Thymus (tissue), 14 donors: ENCODE measurements at places on chromosomes 1 and 21. TPM values are rescaled to one million over a fixed set of nuclear protein-coding genes. Genes with fewer than 3 reads are reported as not detected.

AUNIP gene
- 4.5 TPM for total RNA-seq

KCNJ9 gene
- total RNA-seq: 0.05 TPM

FALEC gene
- 0.19 TPM for total RNA-seq

SH2D2A gene
- 17.9 TPM for total RNA-seq

PLA2G2D gene
- total RNA-seq: 0.52 TPM

AKR1A1 gene
- 147 TPM for total RNA-seq

SERBP1 gene
- 246 TPM for total RNA-seq

LCE2A gene
- total RNA-seq: not detected

MYBPH gene
- 0.99 TPM for total RNA-seq

CNR2 gene
- total RNA-seq: 1.5 TPM

ATAD3C gene
- 0.24 TPM for total RNA-seq

GRCh38 chr1:90201467-90202358, 206.8 kb downstream of the ZNF326 start:
- no peak for DNase-seq

- no peak for DNase-seq
Observed at GRCh38 chr1:169484101-169484500, 1.6 kb downstream of the SLC19A2 start.

DNA sequence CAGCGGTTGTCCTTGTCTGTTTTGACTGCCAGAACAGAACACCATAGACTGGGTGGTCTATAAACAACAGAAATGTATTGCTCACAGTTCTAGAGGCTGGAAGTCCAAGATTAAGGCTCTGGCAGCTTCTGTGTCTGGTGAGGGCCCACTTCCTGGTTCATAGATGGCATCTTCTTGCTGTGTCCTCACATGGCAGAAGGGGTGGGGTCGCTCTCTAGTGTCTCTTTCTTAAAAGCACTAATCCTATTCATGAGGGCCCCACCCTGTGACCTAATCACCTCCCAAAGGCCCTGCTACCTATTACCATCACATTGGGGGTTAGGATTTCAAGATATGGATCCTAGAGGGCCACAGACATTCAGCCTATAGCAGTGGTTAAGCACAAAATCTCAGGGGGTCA, 304.4 kb downstream of the NFIA start:
- no peak for DNase-seq

GRCh38 chr1:31574749-31575368, 1.5 kb upstream of the TINAGL1 start:
- DNase-seq: no peak

DNA sequence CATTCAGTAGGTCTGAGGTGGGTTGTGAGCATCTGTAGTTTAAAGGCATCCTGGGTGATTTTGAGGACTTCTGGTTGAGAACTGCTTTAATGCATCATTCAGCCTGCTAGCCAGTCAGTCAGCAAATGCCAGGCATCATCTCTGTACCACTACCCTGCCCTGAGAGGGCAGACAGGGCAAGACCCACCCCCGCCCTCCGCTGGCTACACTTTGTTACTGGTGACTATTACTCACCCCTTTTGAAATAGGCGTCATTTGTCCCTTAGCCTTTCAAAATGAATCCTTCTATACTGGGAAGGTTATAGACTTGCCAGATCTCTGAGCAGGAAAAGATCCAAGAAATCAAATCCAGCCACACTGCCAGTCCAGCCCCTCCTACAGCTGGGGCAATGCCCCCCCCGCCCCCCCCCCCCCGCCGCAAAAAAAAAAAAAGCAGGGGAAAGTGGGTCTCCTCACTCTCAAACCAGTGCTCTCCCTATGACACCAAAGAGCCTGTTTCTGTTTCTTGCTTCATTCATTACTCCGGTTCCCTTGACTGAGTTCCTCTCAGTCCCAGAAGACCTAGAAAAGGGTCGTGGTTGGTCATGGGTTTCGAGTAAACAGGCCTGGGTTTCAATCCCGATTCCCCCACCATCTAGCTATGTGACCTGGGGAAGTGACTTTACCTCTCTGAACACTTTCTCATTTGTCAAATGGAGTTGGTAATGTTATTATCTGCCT, 4.4 kb downstream of the SELENON start:
- DNase-seq: no peak

DNA sequence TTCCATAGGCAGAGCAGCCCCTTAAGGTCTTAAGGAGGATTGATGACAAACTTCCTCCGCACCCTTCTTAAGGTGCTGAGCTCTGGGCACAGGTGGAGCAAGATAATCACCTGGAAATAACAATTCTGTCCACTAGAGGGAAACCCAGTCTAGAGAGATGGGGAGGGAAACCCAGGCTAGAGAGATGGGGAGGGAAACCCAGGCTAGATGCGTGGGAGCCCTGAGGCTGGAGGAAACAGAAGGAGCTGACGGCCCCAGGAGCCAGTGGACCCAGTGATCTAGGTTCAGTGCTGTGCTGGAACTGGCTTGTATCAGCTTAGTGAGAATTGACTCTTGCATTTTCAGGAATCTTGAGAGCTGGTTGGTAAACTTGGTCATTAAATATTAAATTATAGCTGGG, 17.8 kb upstream of the MYCL start:
- DNase-seq: peak; percentile 62

- no peak for DNase-seq
Observed at GRCh38 chr1:33548319-33548718, 75.9 kb downstream of the ZSCAN20 start.

DNA sequence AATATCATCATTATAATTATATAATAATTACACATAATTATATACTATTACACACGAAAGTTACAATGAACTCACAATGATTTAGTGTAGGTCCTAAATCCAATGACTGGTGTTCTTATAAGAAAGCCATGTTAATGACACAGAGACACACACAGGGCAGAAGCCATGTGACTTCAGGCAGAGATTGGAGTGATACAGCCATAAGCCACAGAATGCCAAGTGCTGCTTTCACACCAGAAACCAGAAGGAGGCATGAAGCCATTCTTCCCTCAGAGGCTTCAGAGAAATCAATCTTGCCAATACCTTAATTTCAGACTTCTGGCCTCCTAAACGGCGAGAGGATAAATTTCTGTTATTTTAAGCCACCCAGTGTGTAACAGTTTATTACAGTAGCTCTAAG, 147.4 kb upstream of the KRTAP19-8 start:
- DNase-seq: no peak

GRCh38 chr1:68233202-68233601, 879 bp upstream of the WLS start:
- no peak for DNase-seq

- DNase-seq: no peak
Observed at GRCh38 chr1:116751621-116752020, 2.6 kb upstream of the CD2 start.

GRCh38 chr1:5508669-5509330, 483.4 kb downstream of the NPHP4 start:
- no peak for DNase-seq

GRCh38 chr1:64172458-64172983, 30.9 kb upstream of the UBE2U start:
- no peak for DNase-seq

- no peak for DNase-seq
Observed at GRCh38 chr1:61102041-61102440, 19.7 kb downstream of the NFIA start.

DNA sequence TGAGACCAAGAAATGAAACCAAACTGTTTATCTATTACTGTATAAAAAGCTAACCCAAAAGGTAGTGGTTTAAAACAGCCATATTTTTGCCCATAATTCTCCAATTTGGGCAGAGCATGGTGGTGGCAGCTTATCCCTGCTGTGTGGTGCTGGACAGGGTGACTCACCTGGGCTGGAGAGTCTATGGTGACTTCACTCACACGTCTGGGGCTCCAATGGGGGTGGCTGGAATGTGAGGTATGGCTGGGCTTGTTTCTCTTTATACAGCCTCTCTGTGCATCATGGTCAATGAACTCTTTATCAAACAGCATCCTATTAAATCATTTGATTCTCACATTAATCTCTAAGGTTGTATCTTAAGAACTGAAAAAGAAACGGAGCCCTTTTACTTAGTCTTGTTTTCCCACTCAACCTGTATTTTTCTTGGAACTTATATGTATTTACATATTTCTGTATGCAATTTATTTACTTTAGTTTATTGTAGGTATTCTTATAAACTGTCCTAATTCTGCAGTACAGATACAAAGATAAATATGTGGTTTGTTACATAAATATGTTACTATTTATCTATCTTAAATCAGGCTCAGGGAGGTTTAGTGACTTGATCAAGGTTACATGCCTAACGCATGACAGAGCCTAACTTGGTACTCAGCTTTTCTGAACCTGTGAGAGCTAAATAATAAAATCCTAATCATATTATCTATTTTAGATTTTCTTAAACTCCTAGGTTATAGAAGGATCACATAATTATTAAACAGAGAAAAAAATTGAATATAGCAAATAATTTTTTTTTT, 37.5 kb upstream of the WLS start:
- DNase-seq: no peak
